ENCODE measurements at places on chromosomes 7 and 10.

DNA sequence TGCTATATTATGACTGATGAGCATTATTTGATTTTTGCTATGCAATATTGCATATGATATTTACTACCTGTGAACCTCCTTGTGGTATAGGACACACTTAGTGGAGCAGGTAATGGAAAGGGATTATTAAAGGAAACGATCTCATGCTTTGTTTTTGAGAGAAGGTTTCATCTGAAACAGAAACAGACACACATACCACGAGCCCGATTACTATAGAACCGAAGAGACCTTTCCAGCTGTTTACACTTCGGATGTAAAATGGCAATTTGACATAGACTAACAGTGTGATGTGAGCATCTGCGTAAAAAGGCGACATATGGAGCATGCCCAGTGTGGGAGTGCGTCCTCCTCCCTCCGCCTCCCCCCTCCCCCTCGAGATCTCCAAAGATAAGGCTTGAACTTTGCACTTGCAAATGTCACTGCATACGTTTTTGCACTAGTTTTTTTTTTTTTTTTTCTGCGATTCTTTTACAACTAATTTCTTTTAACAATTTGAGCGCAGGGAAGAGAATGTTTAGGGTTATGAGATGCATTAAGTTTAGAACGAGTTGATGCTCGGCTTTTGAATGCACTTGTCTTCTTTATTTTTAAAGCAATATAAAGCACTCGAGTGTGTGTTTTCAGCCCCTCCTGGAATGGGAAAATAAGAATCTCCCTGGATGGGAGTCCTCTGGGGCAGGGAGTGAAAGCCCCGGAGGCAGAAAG lies 251.0 kb downstream of the NSUN6 start:
- no peak for DNase-seq

GRCh38 chr7:128167042-128167701 lies 73.9 kb upstream of the LEP start:
- DNase-seq, result no peak

- DNase-seq, result no peak
These were observed 125.3 kb downstream of the CHCHD3 start for GRCh38 chr7:132956556-132956955.

GRCh38 chr7:21867226-21867625 lies 78.5 kb downstream of the CDCA7L start:
- no peak for DNase-seq

- DNase-seq, result no peak
These were observed 4.5 kb upstream of the DGKI start for GRCh38 chr7:137850972-137851945.

GRCh38 chr10:19705250-19705649 lies 111.0 kb upstream of the PLXDC2 start:
- no peak for DNase-seq

DNA sequence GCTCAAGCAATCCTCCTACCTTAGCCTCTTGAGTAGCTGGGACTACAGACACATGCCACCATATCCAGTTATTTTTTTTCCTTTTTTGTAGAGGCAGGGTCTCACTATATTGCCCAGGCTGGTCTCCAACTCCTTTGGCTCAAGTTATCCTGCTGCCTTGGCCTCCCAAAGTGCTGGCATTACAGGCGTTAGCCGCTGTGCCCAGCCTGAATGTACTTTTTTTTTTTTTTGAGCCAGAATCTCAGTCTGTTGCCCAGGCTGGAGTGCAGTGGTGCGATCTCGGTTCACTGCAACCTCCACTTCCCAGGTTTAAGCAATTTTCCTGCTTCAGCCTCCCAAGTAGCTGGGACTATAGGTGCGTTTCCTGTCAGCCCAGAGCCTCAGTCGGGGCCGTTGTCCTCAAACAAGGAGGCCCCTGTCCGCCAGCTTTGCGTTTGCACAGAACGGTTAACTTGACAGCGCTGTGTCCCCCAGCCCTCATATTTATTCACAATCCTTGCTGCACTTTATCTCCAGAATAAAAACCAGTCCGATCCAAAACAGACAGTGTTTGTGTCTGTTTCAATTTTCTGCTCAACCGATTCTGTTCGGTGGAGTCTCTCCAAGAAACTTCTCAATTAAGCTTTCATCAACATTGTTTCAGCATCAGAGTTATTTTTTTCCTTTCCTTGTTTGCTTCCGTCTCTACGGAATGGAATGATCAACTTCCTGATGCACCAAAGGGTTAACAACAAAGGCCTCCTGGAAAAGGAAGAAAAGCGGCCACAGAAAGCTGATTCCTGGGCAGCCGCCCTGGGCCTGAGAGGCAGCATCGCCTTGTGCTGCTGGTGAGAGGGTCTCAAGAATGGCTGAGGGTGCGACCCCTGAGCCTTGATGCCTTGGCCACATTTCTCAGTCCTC lies 64.5 kb downstream of the PDIA4 start:
- no peak for DNase-seq

DNA sequence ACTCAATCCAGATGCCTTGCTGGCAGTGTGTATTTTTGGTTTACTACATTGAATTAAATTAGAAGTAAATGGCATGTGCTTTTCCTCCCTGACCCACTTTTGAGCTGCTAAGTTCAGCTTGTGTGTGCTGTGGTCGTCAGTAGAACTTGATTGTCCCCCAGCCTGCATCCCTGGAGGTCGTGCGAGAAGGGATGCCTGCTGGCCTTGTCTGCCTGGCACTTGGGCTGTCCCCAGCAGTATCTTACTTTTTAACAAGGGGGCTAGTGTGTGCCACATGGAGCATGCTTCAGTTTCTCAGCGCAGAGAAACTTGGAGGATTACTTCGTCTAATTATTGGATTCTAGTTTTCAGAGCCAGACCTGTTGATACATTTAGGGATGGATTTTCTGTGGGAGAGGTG lies 80.2 kb downstream of the ADCY1 start:
- DNase-seq, result no peak

- no peak for DNase-seq
These were observed 82.7 kb upstream of the C1GALT1 start for GRCh38 chr7:7099584-7100014.

DNA sequence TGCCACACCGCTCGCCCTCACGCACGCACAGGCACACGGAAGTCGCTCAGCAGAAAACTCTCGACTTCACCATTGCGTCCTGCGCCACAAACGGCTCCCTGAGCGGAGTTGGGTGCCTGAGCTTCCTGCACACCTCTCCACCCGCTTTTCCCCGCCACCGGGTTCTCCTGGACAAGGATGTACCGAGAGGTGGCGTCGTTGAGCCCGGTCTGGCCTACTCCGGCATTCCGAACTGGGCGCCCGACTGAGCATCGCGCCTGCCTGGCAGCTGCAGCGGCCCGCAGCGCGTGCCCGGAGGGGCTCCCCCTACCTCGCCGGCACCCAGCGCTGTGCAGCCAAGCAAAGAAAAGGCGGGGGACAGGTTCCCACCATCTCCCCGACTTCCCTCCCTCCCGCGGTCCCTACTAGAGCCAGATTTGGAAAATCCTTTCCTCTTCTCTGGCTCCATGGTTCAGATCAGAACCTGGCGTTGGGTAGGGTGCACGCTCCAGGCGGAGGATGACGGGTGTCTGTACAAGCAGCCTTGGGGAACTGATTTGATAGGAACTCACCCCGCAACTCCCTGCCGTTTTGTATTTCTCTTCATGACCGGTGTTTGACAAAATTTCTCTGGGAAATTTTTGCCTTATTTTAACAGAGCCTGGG lies 1.7 kb downstream of the SORCS3 start:
- DNase-seq, result no peak

GRCh38 chr10:133072196-133072595 lies 15.5 kb upstream of the ADGRA1 start:
- DNase-seq, result no peak

DNA sequence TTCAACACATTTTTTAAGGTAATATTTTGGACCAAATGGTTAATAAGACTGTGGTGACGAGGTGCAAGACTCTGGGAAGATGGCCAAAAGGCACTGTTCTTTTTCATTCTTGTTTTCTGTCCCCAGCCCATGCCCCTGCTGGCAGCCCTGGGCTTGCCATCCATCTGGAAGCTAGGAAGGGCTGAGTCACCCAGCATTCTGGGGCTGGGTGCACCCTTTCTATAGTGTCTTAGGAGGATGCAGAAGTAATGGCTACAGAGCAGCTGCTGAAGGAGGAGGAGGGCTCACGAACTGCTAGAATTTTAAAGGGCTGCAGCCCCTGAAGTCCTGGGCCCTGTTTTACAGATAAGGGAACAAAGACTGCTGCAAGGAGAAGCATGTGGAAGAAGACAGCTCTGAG lies 42.8 kb upstream of the ZNF32 start:
- DNase-seq, result no peak

DNA sequence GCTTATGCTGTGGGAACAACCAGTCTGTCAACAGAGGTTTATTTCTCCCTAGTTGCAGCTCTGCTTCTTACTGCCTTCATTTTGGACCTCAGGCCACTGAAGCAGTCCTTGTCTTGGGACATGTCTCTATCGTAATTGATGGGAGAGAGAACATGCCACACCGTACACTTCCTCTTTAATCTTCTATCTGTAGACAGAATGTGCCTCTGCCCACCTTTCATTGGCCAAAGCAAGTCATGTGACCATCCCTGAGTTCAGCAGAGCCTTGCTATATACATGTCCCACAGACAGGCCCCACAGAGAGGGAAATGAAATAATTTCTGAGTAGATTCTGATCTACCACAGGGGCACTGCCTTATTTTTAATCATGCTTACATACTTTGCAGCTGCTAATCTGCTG lies 98.0 kb downstream of the KCND2 start:
- no peak for DNase-seq

DNA sequence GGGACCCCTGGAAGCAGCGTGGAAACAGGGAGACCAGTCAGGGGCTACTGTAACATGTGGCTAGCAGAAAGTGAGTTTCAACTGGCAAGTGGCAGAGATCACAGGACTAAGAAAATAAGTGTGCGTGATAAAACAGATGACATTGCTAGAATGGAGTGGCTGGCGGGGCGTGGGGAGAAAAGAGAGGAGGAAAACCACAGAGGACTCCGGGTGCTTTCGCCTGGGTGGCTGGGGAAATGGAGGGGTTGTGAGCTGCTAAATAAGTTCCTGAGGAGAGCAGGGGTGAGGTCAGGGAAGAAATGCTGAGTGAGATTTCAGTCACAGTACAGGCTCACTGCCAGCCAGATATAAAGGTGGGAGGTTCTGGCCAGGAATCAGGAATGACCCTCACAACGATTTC lies 166.9 kb downstream of the MYOF start:
- no peak for DNase-seq

DNA sequence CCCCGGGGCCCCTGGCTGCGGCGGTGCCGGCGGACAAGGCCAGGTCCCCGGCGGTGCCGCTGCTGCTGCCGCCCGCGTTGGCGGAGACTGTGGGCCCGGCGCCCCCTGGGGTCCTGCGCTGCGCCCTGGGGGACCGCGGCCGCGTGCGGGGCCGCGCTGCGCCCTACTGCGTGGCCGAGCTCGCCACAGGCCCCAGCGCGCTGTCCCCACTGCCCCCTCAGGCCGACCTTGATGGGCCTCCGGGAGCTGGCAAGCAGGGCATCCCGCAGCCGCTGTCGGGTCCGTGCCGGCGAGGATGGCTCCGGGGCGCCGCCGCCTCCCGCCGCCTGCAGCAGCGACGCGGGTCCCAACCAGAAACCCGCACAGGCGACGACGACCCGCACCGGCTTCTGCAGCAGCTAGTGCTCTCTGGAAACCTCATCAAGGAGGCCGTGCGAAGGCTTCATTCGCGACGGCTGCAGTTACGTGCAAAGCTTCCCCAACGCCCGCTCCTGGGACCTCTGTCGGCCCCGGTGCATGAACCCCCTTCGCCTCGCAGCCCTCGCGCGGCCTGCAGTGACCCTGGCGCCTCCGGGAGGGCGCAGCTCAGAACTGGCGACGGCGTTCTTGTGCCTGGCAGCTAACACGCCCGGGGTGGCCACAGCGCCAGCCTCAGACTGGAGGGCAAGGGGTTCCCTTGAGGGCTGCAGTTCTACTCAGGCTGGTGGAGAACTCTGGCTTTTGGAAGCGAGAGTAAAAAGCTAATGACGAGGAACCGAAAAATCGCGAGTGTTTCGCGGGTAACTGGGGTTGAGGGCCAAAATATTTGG lies 804 bp downstream of the FRAT1 start:
- DNase-seq, result peak; percentile 27

DNA sequence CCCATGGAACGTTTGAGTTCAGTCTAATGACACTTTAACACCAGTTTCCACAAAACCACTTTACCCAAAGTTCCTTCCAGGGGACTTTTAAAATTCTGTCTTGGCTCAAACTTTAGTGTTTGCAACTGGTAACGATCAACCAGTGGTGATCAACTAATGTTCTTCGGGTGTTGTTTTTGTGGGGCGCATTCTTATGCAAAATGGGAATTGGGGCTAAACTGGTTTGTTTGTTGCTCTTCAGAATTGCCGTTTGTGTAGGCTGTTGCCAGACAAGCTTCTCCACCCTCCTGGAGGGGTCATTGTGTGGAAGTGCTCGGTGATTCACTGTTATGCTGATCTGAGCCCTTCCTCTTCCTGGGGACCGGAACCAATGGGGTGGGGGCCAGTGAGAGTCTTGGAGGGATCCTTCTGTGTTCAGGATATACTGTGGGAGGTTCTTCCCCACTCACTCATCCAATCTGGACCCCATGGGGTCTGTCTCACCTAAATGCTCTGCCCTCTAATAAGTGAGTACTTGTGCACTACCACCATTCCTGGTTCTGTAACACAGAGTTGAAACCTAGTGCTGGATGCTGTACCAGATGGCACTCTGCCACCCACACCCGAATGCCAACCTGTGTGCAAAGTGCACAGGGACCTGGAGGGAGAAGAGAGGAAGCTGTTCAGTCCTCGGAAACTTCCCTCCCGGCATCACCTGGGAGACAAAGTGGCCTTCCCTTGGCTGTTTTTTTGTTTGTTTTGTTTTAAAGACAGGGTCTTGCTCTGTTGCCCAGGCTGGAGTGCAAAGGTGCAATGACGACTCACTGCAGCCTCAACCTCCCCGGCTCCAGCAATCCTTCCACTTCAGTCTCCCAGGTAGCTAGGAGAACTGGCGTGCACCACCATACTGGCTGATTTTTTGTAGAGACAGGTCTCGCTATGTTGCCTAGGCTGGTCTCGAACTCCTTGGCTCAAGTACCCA lies 2.1 kb downstream of the NFE2L3 start:
- DNase-seq, result no peak

- no peak for DNase-seq
These were observed 246.0 kb upstream of the KMT2E start for GRCh38 chr7:104767826-104768536.

DNA sequence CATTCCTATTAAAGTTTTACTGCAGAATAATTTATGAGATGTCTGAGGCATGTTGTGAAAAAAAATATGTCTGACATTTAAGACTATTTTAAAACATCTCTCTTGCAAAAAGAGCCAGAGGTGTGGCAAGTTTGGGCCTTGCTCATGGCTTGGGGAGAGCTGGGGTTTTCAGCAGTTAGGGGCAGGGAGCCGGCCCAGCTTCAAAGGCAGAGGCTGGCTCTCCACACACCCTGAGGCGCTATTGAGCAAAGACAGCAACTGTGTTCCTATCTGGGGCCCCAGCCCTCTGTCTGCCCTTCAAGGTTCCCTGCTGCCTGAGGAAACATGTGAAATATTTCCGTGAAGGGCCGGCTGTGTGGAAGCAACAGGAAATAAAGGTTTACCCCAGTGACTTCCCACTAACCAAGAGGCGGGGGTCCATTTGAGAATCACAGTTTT lies 94.0 kb downstream of the SORBS1 start:
- no peak for DNase-seq

DNA sequence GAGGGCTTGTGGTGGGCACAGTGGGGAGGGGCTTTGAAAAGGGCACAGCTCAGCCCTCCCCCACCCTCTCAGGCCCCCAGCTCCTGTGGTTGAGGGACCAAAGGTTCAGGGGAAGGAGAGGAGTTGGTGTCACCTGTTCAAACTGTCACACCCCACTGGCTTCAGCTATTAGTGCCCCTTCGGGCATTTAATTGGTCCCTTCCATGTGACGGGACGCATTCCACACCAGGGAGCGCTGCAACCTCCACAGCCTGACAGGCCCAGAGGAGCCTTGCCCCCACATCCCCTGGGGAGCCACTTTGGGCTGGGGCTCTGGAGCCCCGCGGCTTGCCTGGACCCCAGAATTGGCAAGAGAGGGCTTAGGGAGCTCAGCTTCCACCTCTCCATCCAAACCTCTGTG lies 75.7 kb downstream of the C10orf105 start:
- no peak for DNase-seq

All from activated naive CD4-positive, alpha-beta T cell (primary cell).